Panc1 (cell line): ENCODE measurements at places on chromosomes 6 and 20. TPM values are rescaled to one million over a fixed set of nuclear protein-coding genes. Genes with fewer than 3 reads are reported as not detected.

Gene LRFN2
- total RNA-seq = 0.05 TPM

Gene TP53TG5
- total RNA-seq = not detected

Gene ARG1
- not detected for total RNA-seq

Gene TGM3
- total RNA-seq = not detected

Gene ATF6B
- 127 TPM for total RNA-seq

Gene CLDN20
- total RNA-seq = not detected

Gene MATN4
- 0.15 TPM for total RNA-seq

Gene STMN3
- 42.7 TPM for total RNA-seq

Gene BLOC1S5
- total RNA-seq = 11.8 TPM

Gene RHAG
- 0.23 TPM for total RNA-seq

DNA sequence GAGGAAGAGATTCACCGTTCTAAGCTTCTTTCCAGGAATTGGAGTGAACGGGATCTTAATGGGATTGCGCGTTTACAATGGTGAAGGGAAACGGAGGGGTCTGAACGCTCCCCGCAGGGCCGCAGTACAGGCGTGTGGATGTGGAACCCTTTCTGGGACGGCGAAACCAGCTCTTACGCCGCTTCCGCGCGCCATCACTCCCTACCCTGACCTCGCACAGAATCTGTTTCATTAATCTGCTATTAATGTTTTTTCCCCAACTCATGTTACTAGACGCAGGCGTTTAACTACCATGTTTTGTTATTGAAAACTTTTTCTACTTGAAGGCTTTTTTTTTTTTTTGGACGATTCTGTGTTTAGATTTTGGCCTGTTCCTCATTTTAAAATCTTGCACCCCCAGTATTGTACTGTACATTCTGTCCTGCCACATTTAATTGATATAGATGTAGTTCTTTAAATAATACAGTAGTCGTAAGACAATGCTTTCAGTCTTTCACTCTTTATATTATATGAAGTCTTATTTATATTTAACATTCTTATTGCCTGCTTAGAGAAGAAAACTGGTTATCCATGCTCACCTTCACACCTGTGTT lies 696 bp upstream of the SUPT3H start:
- DNase-seq = no peak
- H3K4me3 ChIP-seq = peak overlapping the region; percentile 84
- H3K27ac ChIP-seq = peak overlapping the region; percentile 93
- peaks cover 15% of the 10 kb centered on the region for H3K4me1 ChIP-seq
- H3K36me3 ChIP-seq = no peaks in the 10 kb centered on the region
- no peaks in the 10 kb centered on the region for H3K27me3 ChIP-seq

DNA sequence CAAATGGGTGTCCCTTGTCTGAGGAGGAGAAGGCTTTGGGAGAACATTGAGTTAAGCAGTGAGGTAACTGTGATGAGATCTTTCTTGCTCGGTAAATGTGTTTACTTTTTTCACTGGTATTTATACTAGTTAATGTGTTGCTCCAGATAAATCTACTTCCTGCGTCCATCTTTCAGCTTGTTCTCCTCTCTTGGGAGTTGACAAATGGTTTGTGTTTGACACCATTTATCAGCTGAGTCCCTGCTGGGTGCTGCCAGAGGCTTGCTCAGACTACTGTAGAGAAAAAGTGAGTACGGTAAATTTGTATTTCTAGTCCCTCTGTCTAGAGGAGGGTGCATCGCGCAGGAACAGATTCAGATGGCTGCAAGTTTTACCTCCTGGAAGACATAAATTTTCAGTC lies 8.3 kb upstream of the PRDM1 start:
- DNase-seq = no peak

DNA sequence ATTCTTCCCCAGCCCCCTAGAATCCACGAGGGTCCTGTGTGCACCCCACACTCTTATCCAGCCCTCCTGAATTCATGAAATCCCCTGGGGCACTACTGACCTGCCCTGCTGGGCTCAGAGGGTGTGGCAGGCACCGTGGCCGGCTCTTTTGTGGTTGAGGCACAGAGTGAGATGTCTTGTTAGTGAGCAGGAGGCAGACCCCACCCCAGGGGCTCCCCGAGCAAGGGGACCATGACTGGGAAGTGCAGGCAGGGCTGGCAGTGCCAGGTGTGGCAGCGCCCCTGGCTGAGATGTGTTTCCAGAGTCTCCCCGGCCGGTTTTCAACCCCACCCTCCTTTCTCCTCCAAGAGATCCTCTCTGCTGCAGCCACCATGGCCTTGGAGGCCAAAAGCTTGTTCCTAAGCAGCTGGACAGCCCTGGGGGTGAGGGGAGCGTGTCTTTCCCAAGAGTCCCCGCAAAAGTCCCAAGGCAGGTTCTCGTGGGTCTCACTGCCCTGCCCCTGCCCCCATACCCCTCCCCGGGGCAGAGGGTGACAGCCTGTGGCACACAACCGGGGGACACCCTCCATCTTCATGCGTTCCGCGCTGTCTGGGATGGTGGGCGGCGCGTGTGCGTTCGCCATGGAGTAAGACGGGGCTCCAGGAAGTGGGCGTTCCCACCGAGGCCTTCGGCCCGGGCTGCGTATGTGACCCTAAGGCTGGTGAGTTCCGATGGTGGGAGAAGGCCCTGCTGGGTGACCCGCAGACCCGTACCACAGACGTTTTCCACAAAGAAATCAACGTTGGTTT lies 208.9 kb downstream of the TAF4 start:
- no peak for DNase-seq
- H3K27me3 ChIP-seq = no peaks in the 10 kb centered on the region; the same call in 1 of the 2 replicates
- no peaks in the 10 kb centered on the region for H3K4me1 ChIP-seq
- no peak overlapping the region for H3K4me3 ChIP-seq

DNA sequence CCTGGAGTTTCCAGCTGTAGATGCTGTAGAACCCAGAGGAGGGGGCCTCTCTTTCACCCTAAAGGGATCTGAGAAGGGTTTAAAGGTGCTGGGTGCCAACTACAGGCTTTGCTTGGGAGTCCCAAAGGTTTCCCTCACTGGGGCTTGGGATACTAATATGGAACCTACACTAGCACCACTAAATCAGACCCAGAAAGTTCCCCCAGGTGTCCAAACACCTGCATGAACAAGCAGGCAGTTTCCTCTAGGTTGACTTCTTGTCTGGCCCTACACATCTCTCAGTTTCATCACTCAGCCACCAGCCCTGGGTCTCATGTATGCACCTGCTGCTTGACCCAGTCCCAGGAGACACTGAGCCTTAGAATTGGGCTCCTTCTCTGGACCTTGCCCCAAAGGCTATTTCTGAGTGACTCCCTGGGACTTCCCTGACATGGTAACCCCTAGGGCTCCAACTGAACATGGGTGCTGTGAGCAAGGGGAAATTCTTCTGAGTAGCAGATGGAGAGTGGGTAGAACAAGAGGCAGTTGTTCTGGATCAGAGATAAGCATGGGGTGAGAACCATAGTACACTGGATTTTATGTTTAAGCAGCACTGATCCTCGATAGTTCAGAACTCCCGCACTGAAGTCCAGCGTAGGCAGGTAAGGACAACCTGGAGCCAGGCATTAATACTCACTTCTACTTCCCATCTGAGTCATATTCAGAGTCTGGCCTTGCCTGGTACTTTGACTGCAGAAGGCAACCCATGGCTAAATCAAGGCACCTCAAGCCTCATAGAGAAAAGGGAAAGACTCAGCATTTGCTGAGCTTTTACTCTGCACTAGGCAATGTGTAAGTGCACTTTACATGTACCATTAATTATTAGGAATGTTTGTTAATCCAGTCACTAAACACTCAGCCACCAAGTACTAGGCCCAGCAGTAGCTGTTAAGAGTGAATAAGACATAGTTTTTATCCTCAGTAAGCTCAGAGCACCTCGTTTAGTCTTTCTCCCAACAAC lies 16.8 kb downstream of the BCL2L1 start:
- peaks cover 16% of the 10 kb centered on the region; the same call in 1 of the 2 replicates for H3K36me3 ChIP-seq
- H3K27ac ChIP-seq = peak overlapping the region; percentile 54
- peaks cover 38% of the 10 kb centered on the region for H3K4me1 ChIP-seq
- no peaks in the 10 kb centered on the region for H3K27me3 ChIP-seq
- H3K4me3 ChIP-seq = no peak overlapping the region
- no peak for DNase-seq

- no peaks in the 10 kb centered on the region for H3K4me1 ChIP-seq
- H3K4me3 ChIP-seq = no peak overlapping the region
- DNase-seq = no peak
- no peaks in the 10 kb centered on the region for H3K36me3 ChIP-seq
- no peak overlapping the region for H3K27ac ChIP-seq
Observed at GRCh38 chr6:52407467-52407866, 12.7 kb upstream of the EFHC1 start.

DNA sequence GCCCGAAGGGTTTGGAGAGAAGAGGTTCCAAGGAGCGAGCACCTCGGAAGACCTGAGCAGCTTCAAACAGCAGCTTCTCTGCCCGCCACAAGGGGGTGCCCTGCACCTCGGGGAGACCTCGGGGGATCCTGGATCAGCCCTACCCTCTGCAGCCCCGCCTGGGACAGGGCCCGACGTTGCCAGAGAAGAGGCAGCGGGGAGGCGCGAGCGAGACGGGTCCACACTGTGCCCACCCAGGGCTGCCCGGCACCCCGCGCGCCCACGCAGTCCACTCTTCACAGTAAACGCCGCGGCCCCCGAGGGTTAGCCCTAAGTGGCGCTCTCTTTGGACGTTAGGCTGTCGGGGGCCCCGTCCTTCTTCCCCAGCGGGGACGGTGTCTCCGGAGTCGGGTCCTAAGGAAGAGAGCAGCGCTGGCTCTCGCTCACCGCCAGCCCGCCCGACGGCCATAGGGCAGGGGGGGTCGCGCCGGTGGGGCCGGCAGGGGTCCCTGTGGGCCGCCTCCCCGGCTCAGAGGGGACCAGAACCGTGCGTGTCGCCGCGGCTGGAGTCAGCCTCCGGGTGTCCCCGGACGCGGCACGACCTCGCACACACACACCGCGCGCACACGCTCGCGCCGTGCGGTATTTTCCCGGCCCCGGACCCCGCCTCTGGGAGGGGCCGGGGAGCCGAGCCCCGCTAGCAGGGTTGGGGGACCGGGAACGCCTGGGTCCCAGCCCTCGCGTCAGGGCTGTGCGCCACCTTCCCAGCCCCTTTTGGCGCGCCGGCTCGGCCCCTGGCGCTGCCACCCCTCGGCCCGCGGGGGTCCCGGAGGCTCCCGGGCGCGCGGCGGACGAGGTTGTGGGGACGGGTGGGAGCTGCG lies 929 bp downstream of the CDH22 start:
- peaks cover 34% of the 10 kb centered on the region for H3K27me3 ChIP-seq
- H3K36me3 ChIP-seq = no peaks in the 10 kb centered on the region; the same call in 1 of the 2 replicates
- H3K27ac ChIP-seq = no peak overlapping the region
- H3K4me3 ChIP-seq = peak overlapping the region; percentile 39
- H3K4me1 ChIP-seq = peaks cover 5% of the 10 kb centered on the region; the same call in 1 of the 2 replicates
- peak; percentile 30 for DNase-seq

DNA sequence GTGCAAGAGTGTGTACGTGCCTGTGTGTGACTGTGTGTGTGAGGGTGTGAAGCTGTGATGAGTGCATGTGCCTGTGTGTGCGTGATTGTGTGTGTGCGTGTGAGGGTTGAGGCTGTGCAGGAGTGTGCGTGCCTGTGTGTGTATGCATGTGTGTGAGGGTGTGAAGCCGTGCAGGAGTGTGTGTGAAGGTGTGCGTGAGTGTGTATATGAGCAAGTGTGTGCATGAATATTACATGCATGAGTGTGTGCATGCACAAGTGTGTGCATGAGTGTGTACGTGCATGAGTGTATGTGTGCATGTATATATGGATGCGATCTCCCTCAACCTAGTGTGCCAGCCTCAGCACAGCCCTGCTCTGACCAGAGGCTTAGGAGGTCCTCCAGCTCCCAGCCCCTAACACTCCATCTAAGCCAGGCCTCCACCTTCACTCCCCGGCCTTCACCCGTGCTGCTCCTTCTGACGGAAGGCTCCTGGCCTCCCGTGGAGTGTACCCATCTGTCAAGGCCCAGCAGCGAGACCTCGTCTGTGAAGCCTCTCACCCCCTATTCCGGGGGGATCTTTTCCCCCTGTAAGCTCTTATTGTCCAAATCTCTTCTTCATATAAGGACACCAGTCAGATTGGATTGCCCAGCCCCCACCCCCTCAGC lies 19.9 kb upstream of the PHACTR3 start:
- H3K36me3 ChIP-seq = no peaks in the 10 kb centered on the region
- DNase-seq = no peak
- no peak overlapping the region for H3K4me3 ChIP-seq
- peaks cover 2% of the 10 kb centered on the region; the same call in 1 of the 2 replicates for H3K27me3 ChIP-seq

- H3K4me1 ChIP-seq = no peaks in the 10 kb centered on the region
- H3K4me3 ChIP-seq = no peak overlapping the region
- H3K36me3 ChIP-seq = no peaks in the 10 kb centered on the region
- H3K27me3 ChIP-seq = no peaks in the 10 kb centered on the region
- DNase-seq = no peak
- no peak overlapping the region for H3K27ac ChIP-seq
Observed at GRCh38 chr6:140178520-140178919, 804.1 kb upstream of the CITED2 start.

GRCh38 chr6:16762550-16763477 lies 1.6 kb upstream of the ATXN1 start:
- peak overlapping the region; percentile 94 for H3K4me3 ChIP-seq
- no peak for DNase-seq
- H3K27ac ChIP-seq = peak overlapping the region; percentile 94
- H3K36me3 ChIP-seq = peaks cover 3% of the 10 kb centered on the region
- H3K4me1 ChIP-seq = peaks cover 56% of the 10 kb centered on the region
- no peaks in the 10 kb centered on the region for H3K27me3 ChIP-seq

- no peak for DNase-seq
- no peak overlapping the region for H3K4me3 ChIP-seq
- no peaks in the 10 kb centered on the region for H3K27me3 ChIP-seq
- H3K4me1 ChIP-seq = no peaks in the 10 kb centered on the region
Observed at GRCh38 chr20:38586181-38586525, 5.2 kb downstream of the ADIG start.

- H3K27ac ChIP-seq = no peak overlapping the region
- H3K4me1 ChIP-seq = no peaks in the 10 kb centered on the region
- H3K27me3 ChIP-seq = no peaks in the 10 kb centered on the region
Observed at GRCh38 chr6:74000666-74001490, 304.9 kb downstream of the CD109 start.

GRCh38 chr6:41425511-41425910 lies 90.1 kb downstream of the NCR2 start:
- H3K4me1 ChIP-seq = peaks cover 17% of the 10 kb centered on the region
- H3K27ac ChIP-seq = no peak overlapping the region
- DNase-seq = no peak

DNA sequence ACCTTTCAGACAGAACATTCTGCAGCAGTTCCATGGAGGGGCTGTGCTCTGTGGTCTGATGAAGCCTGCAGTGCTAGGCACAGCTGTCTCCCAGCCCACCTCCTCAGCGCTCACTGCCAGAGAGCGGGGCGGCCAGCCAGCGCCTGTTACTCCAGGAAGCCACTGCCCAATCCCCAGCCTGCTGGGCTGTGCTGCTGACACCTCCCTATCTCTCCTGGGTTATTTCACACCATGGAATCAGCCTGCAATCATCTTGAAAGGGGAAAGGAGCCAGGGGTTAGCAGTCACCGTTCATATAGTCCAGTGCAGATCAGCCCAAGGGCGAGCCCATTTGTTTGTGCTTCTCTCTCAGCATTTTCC lies 46.3 kb upstream of the NHSL1 start:
- H3K4me1 ChIP-seq = peaks cover 11% of the 10 kb centered on the region
- H3K4me3 ChIP-seq = no peak overlapping the region
- H3K36me3 ChIP-seq = no peaks in the 10 kb centered on the region
- H3K27me3 ChIP-seq = no peaks in the 10 kb centered on the region

- H3K36me3 ChIP-seq = peaks cover 16% of the 10 kb centered on the region
- peak overlapping the region; percentile 99 for H3K27ac ChIP-seq
- peaks cover 53% of the 10 kb centered on the region for H3K4me1 ChIP-seq
- H3K4me3 ChIP-seq = peak overlapping the region; percentile 71
- DNase-seq = no peak
- H3K27me3 ChIP-seq = no peaks in the 10 kb centered on the region
Observed at GRCh38 chr20:50731930-50732690, 730 bp downstream of the PARD6B start.

GRCh38 chr6:100203400-100203799 lies 209.4 kb upstream of the MCHR2 start:
- H3K27ac ChIP-seq = no peak overlapping the region
- no peaks in the 10 kb centered on the region for H3K27me3 ChIP-seq
- no peaks in the 10 kb centered on the region for H3K4me1 ChIP-seq
- H3K4me3 ChIP-seq = no peak overlapping the region
